ENCODE measurements at places on chromosomes 12 and 14. TPM values are rescaled to one million over a fixed set of nuclear protein-coding genes. Genes with fewer than 3 reads are reported as not detected.

GRCh38 chr12:15543347-15543746 lies 221.0 kb downstream of the PTPRO start:
- no peak for DNase-seq

GRCh38 chr14:102491786-102492530 lies 17.6 kb downstream of the ANKRD9 start:
- no peak for DNase-seq

GRCh38 chr12:93759512-93760081 lies 82.4 kb downstream of the CRADD start:
- DNase-seq: no peak

DNA sequence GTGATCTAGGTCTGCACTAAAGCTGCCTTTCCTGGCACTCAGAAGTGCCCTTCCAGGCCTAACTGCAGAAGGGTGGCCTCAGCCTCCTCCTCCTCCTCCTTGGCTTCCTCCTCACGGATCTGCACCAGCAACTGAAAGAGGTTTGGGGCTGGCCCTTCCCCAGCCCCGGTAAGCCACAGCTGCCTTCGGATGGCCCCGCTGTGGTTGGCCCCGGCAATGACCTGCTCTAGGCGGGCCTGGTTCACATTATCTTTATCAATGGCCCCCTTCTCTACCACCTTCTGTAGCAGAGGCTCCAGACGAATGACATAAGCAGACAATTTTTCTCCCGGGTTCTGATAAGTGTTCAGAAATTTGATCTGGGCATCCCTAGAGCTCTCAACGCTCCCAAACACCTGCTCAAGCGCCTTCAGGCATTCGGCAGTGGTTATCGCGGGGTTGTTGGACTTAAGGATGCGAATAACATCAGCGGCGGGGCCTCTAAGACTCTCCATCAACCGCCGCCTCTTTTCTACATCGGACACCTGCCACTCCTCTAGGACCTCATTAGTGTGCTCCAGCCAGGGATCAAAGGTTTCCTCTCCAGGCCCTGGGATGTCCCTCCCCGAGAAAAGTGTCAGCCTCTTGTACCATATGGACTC lies 1.5 kb downstream of the PNMA1 start:
- peak; percentile 16 for DNase-seq

DNA sequence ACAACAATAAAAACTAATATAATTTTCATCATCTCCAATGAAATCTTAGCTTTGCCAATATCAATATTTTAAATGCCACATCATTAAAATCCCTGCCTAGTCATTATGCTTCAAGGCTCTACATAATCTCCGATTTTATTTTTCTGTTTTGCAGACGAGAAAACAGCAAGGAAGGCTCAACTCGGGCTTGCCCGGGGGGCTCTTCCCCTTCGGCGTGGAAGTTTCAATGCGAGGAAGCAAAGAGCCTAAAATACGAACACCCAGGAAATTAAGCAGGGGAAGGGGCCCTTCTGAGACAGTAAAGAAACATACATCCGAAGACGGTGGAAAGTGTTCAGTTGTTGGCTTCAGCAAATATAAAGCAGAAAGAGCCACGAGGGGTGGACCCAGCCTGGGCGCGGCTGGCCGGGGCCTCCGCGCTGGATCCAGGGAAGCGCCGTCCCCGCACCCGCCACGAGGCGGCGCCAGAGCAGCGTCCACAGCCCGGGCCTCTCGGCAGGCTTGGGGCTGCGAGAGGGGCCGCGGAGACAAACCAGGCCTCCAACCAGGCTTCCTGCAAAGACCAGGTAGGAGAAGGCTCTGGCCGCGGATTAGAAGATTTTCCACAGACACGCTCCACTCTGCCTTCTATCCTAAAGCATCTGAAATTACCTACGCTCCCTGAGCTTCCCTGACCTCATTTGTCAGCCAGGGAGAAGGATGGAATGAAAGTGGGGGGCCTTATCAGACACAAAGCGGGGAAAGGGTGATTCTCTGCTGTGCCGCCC lies 77.2 kb downstream of the SERPINA3 start:
- DNase-seq: peak; percentile 14

GRCh38 chr12:103912069-103912468 lies 18.1 kb upstream of the HSP90B1 start:
- DNase-seq: no peak

DNA sequence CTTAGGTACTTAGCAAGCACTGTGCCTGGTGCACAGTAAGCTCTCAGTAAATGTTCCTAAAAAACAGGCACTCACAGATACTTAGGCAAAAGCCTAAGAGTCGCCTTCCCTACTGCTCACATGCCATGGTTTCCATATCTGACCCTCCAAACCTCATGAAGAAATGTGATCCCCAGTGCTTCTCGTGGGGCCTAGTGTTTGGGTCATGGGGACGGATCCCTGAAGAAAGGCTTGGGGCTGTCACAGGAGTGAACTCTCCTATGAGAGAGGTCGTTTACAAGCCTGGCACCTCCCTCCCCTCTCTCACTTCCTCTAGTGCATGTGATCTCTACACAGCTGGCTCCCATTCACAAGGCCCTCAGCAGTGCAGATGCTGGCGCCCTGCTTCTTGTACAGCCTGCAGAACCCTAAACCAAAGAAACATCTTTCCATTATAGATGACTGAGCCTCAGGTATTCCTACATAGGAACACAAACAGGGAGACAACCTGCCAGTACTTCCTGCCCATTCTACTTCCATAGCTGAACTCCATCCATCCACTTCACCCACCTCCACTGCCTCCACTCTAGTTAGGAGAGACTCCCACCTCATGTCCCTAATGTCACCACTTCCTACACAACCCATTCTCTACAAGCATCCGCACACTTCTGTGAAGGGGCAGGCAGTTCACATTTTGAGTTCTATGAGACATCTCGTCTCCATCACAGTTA lies 2.9 kb downstream of the SLC15A4 start:
- peak; percentile 77 for DNase-seq

DNA sequence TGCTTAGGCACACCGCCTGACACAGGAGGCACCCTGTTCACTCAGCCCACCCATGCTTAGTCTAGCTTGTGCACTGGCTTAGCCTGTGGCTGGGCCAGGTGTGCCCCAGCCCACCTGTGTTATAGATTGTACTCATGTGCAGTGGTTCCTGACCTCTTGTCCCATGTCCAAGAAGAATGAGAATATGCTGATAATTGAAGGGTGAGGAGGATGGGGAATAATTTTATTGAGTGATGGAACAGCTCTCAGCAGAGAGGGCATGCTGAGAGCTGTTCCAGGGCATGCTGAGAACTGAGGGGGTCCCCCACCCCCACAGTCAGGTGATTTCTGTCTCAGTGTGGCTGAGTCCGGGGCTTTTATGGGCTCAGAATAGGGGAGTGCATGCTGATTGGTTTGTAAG lies 395.9 kb downstream of the FUT8 start:
- no peak for DNase-seq

- DNase-seq: no peak
Measured at GRCh38 chr12:109551108-109551507, 22.2 kb downstream of the MMAB start.

Gene SYNE3
- polyA plus RNA-seq: 5.4 TPM

DNA sequence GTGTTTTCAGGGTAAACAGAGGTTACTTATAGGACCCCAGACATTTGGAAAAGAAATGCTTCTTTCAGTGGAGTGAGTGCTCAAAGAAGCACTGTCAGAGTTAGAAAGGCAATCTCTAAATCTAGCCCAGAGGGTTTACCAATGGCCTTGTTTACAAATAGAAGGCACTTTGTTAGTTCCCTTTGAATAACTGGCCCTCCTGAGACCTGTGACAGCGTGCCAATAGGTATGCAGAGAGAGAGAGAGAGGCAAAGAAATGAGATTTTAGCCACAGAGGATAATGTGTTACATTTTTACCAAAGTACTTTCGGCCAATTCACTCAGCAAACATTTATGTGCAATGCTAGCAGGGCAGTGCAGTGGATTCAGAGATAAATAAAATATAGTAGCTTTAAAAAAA lies 41.9 kb downstream of the TPH2 start:
- DNase-seq: no peak

DNA sequence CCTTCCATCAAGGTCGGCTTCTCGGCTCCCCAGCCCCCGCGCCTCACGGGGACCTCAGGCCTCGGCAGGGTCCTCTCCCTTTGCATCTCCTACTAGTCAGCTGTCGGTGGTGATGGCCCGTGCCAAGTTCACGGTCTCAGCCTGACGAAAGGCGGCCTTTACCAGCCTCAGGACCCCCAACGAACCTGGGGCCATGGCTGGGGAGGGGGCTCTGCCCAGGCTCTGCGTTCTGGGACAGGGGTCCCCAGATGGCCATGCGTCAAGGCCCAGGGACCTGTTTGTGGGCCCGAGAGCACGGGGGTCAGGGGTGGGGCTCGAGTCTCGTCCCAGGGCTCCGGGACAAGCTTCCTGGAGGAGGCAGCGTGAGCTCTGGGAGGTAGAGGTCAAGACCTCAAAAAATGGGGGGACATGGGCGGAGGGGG lies 32.8 kb upstream of the DEGS2 start:
- no peak for DNase-seq

GRCh38 chr12:110744601-110745264 lies 2.0 kb upstream of the PPP1CC start:
- DNase-seq: no peak

GRCh38 chr12:48937170-48937569 lies 11.9 kb upstream of the FKBP11 start:
- DNase-seq: no peak

Gene ABCD2
- not detected for polyA plus RNA-seq

Gene RHEBL1
- 6.0 TPM for polyA plus RNA-seq

- peak; percentile 45 for DNase-seq
Measured at GRCh38 chr12:116818341-116818856, 62.8 kb downstream of the HRK start.

DNA sequence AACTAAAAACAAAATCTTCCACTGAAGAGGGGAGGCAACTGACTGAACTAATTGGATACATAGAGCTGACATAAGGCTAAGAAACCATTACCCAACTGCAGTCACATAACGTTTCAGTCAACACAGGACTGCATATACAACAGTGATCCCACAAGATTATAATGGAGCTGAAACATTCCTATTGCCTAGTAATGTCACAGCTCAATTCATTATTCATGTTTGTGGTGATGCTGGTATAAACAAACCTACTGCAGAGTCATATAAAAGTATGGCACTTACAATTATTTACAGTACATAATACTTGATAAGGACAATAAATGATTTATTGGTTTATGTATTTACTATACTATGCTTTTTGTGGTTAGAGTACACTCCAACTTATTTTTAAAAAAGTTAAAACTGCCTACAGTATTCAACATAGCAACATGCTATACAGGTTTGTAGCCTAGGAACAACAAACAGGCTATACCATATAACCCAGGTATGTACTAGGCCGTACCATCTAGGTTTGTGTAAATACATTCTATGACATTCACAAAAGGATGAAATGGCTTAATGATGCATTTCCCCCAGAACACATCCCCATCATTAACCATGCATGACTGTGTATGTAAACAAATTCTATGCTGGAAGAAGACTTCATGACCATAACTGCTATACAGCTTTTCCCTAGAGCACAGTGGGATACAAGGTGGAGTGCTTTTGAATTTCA lies 4.3 kb downstream of the NAP1L1 start:
- DNase-seq: no peak

Gene GDF3
- not detected for polyA plus RNA-seq

Gene SSTR1
- not detected for polyA plus RNA-seq

Gene TAS2R10
- not detected for polyA plus RNA-seq

GRCh38 chr14:100738269-100738691 lies 11.6 kb downstream of the DLK1 start:
- no peak for DNase-seq

Gene BEGAIN
- 0.55 TPM for polyA plus RNA-seq

Gene SMCO2
- polyA plus RNA-seq: not detected

- no peak for DNase-seq
Measured at GRCh38 chr14:77390188-77390587, 13.0 kb downstream of the SAMD15 start.

- no peak for DNase-seq
Measured at GRCh38 chr14:33052943-33053342, 114.3 kb downstream of the NPAS3 start.

- DNase-seq: no peak
Measured at GRCh38 chr14:39233680-39234326, at the start of gene MIA2. TSS of gene MIA2 (plus strand) at chr14:39233915. CDS start at chr14:39234115, 200 bp downstream.

Gene IAPP
- not detected for polyA plus RNA-seq

Gene LRRC43
- polyA plus RNA-seq: not detected

DNA sequence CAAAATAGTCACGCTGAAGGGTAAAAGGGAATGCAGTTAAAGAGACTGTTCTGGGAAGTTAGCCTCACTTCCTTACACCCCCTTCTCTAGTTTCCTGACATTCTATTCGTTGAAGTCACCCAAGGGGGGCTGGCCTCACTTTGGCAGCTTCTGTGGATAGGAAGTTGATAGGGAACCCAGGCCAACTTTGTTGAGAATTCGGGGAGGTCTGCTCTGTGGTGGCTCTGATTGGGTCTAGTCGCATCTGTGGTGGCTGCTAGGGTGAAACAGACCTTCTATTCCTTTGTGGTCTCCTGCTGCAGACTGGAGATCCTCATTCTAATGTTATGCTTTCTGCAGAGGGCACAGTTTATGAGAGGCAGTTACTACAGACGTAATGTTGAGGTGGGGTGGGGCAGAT lies 28.8 kb upstream of the GZMB start:
- no peak for DNase-seq

GRCh38 chr14:103923863-103924262 lies 4.4 kb upstream of the TDRD9 start:
- DNase-seq: no peak

Gene CCDC177
- not detected for polyA plus RNA-seq

DNA sequence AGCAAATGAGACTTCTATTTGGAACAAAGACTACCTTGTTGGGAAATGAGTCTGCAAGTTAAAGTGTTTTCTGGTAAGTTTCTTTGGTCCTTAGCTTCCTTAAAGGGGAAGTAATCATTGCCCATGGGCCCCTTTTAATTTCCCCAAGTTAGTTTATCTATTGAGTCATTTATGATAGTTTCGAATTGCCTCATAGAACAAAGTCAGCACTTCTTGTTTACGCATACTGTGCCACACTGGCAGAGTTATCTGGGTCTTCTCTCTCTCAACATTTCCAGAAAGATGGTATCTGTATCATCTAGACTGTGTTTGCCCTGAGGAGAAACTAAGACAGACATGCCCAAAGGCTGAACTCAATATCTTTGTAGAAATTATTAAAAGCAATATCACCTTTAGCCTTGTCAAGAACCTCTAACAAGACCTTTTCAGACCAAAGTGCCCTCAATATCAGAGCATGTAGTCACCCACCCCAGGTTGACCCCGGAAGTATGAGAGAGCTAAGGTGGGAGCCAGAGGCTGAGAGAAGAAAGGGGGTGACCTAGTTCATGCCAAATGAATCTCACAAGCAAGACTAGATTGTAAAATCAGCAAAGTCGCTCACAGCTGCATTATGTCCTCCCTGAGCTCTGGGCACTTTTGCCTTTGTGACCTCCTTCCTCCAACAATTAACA lies 40.0 kb downstream of the GPR65 start:
- no peak for DNase-seq

Gene TAS2R31
- not detected for polyA plus RNA-seq

DNA sequence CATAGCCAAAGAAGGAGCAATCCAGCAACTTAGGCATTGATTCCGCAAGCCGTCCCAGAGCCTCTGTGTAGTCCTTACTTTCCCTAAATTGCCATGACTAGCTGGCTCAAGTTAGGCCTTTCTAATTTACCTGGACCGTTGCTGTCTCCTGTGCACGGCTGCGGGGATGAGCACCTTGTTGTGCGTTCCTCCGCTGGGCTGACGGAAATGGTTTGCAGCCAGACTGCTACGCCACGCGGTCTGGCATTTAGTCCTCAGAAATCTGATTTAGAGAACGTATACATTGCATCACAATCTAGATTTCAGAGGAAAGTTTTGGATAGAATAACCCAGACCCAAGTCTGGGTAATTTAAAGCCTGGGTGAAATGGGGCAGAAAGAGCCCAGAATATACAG lies 133.2 kb upstream of the ARHGAP5 start:
- DNase-seq: no peak
